ENCODE measurements at places on chromosomes 6 and 20. TPM values are rescaled to one million over a fixed set of nuclear protein-coding genes. Genes with fewer than 3 reads are reported as not detected.
A peak's percentile ranks its signal among the peaks of the same experiment; 100 is the strongest.

DNA sequence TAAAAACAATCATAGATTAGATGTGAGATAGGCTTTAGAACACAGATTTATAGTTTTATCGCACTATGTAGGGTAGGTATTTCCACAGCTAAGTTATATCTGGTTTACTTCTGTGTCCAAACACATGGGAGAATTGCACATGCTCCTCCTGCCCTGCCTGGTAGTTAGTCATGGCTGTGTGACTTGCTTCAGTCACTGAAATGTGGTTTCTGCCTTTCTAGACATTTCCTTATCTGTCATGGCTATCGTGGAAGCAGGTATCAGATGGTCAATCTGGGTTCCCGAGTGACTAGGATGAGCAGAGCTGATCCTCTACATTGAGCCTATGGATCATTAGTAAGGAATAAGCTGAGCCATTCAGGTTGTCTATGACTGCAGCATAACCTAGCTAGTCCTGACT lies 117.8 kb upstream of the GMDS start:
- DNase-seq, result no peak

GRCh38 chr6:31214516-31214915 lies 44.0 kb upstream of the POU5F1 start:
- DNase-seq, result no peak

DNA sequence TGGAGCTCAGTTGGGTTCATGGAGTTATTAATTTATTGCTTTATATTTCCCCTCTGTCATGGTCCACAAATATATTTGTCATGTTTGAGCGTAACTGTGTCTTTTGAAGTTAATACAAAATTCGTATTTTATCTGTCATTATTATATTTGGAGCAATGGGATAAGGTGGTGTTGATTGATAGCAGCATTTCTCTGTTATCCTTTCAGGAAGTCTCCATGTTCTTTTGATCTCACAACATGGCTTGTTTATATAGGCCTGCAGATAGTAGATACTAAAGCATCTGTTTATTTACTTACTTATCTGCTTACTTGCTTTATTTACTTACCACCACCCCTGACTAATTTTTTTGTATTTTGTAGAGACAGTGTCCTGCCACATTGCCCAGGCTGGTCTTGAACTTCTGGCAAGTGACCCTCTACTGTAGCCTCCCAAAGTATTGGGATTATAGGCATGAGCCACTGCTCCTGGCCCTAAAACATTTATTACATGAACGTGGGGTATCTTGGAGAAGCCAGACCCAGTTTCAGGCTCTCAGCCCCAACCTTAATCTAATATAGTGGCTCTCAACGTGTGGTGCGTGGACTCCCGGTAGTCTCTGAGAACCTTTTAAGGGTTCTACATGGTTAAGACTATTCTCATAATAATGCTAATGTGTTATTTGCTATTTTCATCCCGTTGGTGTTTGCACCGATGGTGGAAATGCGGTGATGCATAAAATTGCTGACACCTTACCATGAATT lies 104.2 kb downstream of the NCOA3 start:
- DNase-seq, result no peak

DNA sequence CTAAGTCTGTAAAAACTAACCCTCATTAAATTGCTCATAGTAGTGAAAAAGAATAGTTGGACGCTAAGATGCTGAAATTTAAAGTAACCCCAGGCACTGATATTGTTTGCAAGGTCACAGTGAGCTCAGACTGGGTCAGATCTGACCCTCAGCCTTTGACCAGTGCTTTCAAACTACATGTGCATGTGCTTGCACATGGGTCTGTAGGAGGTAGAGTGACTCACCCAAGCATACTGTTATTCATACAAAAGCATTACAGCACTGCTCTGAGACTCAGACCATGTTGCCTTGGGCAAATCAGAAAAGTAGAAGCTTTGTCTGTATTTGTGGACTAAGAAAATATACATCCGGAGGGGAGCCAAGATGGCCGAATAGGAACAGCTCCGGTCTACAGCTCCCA lies 326.4 kb upstream of the MARCKS start:
- no peak for DNase-seq

GRCh38 chr6:138509371-138509770 lies 10.1 kb upstream of the NHSL1 start:
- DNase-seq, result no peak

DNA sequence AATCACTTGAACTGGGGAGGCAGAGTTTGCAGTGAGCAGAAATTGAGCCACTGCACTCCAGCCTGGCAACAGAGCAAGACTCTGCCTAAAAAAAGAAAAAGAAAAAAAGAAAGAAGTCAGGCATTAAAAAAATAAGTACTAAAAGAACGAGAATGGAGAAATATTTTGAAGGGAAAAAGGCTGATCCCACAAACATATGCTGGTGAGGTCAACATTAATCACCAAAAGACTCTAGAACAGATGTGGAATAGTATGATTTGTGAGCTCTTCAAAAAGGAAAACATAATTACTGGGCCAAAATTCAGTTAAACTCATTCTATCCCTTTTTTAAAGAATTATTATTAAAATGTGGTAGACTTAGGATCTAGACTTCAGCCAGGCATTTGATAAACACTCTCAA lies 61.2 kb upstream of the NRSN1 start:
- no peak for DNase-seq

DNA sequence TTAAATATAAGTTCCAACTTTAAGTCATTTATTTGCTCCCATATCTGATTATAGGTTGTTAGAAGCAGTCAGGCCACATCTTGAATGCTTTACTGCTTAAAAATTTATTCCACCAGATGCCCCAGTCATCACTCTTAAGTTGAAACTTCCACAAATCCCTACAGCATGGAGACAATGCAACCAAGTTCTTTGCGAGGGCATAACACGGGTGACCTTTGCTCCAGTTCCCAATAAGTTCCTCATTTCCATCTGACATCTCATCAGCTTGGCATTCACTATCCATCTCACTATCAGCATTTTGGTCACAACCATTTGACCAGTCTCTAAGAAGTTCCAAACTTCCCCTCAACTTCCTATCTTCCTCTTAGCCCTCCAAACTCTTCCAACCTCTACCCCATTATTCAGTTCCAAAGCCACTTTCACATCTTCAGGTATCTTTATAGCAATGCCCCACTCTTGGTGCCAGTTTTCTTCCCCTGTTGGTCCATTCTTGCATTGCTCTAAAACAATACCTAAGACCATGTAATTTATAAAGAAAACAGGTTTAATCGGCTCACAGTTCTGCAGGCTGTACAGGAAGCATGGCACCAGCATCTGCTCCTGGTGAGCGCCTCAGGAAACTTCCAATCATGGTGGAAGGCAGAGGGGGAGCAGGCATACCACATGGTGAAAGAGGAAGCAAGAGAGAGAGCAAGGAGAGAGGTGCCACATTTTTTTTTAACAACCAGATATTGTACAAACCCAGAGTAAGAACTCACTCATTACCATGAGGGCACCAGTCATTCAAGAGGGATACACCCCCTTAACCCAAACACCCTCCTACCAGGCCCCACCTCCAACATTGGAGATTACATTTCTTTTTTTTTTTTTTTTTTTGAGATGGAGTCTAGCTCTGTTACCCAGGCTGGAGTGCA lies 15.9 kb upstream of the ITPR3 start:
- DNase-seq, result no peak

DNA sequence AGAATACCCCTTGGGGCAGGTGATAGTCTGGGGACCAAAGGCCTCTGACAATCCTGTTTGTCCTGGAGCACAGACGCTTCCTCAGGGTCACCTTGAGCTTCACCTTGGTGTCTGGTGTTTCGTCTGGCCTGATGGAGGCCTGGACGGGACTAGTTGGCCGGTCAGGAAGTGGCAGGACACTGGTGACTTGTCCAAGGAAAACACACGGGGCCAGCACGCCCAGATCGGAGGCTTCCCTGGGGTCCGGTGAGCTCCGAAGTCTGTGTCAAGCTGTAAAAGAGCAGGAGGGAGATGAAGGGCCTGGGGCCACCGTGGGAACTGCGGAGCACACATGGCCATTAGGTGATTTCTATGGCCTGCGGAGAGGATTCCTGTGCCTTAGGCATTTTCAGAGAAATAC lies 67.9 kb downstream of the SMOC2 start:
- DNase-seq, result no peak

DNA sequence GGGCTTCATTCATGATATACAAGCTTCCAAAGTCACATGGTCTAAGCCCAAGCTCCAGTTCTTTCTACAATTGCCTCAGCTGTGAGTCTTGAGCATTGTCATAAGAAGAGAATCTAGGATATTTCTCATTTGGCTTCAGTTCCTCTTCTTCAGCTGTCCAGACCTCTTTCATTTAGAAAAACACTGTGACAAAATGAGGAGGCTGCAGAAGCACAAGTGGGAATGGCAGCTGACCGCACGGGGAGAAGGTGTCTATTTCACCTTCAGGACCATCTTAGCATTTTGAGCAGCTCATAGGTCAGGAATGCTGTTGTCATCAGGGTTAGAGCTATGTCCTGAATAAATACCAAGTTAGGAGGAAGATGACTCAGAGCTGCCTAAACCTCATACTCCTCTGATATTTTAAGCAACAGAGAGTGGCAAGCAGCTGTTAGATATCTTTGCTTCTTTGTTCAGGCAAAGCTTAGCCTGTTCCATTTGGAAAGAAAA lies 390.1 kb upstream of the CITED2 start:
- DNase-seq, result no peak

GRCh38 chr6:42158011-42158410 lies 15.2 kb upstream of the GUCA1A start:
- no peak for DNase-seq

- peak; percentile 52 for DNase-seq
Measured at GRCh38 chr6:119446609-119447008, 97.0 kb upstream of the MAN1A1 start.

- no peak for DNase-seq
Measured at GRCh38 chr6:44171899-44172546, 13.4 kb downstream of the CAPN11 start.

GRCh38 chr6:6749702-6750491 lies 161.4 kb downstream of the LY86 start:
- peak; percentile 72 for DNase-seq

DNA sequence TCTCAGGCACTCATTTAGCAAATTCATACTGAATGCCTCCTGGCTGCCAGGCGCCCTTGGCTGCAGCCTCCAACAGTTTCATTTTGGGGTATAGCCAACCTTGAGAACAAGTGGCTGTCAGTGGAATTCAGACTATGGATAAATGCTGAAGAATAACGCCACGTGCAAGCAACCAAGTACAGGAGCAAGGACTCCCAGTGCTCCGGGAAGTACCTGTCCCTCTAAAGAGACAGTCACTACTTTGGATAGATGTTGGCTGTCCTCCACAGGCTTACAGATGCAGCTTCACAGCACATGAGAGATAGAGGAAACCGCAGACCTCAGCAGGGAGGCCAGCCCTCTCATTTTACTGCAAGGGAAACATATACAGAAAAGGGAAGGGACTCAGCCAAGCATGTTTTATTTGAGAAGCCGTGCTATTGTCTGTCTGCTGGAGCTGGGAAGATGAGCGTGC lies 658.2 kb downstream of the PTPRT start:
- DNase-seq, result no peak

- no peak for DNase-seq
Measured at GRCh38 chr6:31940256-31940664, 5.6 kb upstream of the CFB start.

- DNase-seq, result peak; percentile 23
Measured at GRCh38 chr6:164035900-164036485, 621.5 kb downstream of the QKI start.

DNA sequence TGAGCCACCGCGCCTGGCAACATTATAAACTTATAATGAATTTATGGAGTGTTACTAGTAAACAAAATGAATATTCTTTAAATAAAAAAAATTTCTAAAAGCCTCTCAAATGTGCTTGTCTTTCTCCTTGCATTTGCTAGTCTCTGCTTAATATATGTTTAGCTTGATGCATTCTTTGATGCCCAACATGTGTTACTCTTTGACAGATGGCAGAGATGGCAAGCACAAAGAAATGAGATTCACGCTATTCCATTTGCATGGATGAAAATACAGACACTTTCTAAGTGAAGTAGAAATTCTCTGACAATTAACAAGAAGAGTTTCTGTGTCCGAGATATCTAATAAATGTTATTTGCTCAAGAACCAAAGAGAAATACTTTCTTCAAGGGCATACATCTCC lies 30.1 kb downstream of the DCDC2 start:
- no peak for DNase-seq

DNA sequence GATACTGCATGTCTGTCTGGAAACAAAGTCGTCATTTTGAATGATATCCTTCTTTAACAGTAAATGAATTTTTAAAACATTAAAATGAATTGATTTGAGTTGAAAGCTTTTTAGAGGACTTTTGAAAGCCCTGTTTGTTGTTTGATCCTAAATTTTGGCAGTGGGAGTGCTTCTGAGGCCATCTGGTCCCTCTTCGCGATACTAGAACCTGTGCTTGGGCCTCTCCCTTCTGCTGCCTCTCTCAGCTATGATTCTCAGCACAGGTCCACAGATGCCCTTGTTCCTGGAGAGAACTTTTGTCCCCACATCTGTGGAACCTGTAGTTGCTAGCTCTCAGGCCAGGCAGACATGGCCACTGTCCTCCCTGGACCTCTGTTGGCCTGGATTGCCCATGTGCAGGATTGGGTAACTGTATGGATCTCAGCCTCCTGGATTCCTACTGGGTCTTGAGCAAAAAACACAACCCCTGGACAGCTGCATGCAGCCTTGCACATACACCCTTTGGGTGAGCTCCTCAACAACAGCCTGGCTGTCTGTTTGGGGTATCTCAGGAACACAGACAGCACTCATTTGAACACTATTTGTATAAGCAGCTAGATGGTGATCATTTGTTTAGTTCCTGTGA lies 21.9 kb downstream of the UST start:
- DNase-seq, result no peak

DNA sequence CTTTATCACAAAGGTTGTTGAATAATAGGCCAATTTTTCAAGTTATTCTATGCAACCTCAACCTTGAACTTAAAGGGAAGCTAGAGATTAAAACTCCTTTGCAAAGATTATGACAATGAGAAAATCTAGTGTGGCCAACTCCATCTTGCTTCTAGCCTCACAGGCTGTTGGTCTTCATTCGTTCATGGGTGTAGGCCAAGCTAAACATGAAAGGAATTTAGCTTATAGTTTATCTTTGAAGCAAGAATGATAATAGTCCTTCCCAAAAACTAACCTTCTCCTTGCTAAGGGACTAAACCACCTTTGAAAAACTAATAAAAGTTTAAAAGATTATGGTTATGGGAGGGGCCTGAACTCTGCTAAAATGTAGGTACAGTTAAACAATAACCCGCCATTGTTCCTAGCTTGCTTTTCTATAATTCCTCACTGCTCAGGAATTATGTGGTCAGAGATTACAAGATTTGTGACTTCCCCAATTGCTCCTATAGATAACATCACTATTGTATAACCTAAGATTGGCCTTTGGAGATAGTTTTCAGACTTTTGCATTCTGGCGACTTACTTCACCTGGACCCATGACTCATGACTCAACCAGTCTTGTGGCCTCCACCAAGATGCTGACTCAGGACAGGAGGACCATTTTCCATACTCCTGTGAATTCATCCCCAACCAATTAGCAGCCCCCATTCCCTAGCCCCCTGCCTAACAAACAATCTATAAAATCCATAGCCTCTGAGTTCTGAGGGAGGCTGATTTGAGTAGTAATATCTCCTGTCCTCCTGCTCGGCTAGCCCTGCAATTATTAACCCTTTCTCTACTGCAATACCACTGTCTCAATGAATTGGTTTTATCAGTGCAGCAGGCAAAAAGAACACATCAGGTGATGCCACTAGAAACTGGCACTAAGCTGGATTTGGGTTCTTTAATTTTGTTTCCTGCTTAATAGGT lies 154.5 kb downstream of the CD83 start:
- no peak for DNase-seq

AK9 gene
- polyA plus RNA-seq, result 7.3 TPM

NUDT3 gene
- 20.7 TPM for polyA plus RNA-seq

TMEM74B gene
- 0.42 TPM for polyA plus RNA-seq

FABP7 gene
- not detected for polyA plus RNA-seq

C2 gene
- polyA plus RNA-seq, result 10.0 TPM

MUCL3 gene
- polyA plus RNA-seq, result not detected

SIRPB1 gene
- polyA plus RNA-seq, result 0.38 TPM
